ENCODE measurements at places on chromosomes 4 and X. TPM values are rescaled to one million over a fixed set of nuclear protein-coding genes. Genes with fewer than 3 reads are reported as not detected.

Gene ERVMER34-1
- not detected for total RNA-seq

GRCh38 chr4:6616087-6616995, 24.1 kb upstream of the MRFAP1 start:
- no peak overlapping the region for H3K4me3 ChIP-seq
- H3K4me1 ChIP-seq: no peaks in the 10 kb centered on the region
- no peak overlapping the region for H3K27ac ChIP-seq
- peaks cover 100% of the 10 kb centered on the region for H3K36me3 ChIP-seq

DNA sequence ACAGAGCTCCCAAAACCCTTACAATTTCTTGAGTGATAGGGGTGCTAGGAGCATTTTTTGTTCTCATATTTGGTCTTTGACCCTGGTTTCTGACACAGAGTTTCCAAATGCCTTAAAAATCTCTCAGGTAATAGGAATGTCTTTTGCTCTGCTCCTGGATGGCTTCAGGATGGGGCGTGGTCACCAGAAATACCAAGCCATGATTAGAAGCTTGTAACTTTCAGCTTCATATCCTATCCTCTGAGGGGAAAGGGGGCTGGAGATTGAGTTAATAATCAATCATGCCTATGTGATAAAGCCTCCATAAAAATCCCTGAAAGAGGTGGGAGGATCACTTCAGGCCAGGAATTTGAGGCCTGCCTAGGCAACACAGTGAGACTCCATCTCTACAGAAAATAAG, 34.6 kb upstream of the IL9R start:
- no peak overlapping the region for H3K4me3 ChIP-seq
- no peak for DNase-seq
- H3K36me3 ChIP-seq: no peaks in the 10 kb centered on the region
- H3K27me3 ChIP-seq: no peaks in the 10 kb centered on the region

Gene TFE3
- 42.2 TPM for total RNA-seq

DNA sequence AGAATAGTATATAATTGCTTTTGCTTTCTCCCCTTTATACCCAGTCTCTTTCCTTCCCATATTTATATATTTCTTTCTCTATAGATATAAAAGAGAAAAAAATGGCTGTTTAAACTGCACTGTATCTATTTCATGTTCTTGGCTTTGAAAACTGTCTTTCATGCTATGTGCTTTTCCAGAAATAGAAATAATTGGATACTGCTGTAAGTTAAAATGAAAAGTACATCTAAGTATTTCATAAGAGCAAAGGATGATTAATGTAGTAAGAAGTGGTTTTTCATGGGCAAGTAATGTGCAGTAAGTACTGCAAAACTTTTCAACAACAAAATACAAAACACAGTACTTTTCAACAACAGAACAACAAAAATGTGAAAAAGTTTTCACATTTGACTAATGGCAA, 237.9 kb downstream of the SNCA start:
- H3K27me3 ChIP-seq: no peaks in the 10 kb centered on the region
- no peak overlapping the region for H3K27ac ChIP-seq
- H3K4me3 ChIP-seq: no peak overlapping the region
- H3K36me3 ChIP-seq: no peaks in the 10 kb centered on the region

Gene PRDM5
- total RNA-seq: 64.7 TPM

GRCh38 chrX:30246769-30247489, at the start of gene MAGEB1:
TSS of gene MAGEB1 (plus strand) at chrX:30247146. CDS start at chrX:30250494, 3,348 bp downstream.
- H3K27ac ChIP-seq: no peak within 1 kb of the TSS
- no peaks in the 10 kb centered on the region for H3K4me1 ChIP-seq
- no peaks in the 10 kb centered on the region for H3K36me3 ChIP-seq
- no peak within 1 kb of the TSS for H3K4me3 ChIP-seq
- DNase-seq: no peak

- peaks cover 8% of the 10 kb centered on the region for H3K27me3 ChIP-seq
- H3K4me3 ChIP-seq: no peak overlapping the region
- DNase-seq: peak; percentile 5
- no peaks in the 10 kb centered on the region for H3K36me3 ChIP-seq
- peaks cover 18% of the 10 kb centered on the region for H3K4me1 ChIP-seq
- no peak overlapping the region for H3K27ac ChIP-seq
These were observed 9.3 kb downstream of the ATP5ME start for GRCh38 chr4:664713-665231.

GRCh38 chr4:169612871-169613859, 782 bp upstream of the NEK1 start:
- DNase-seq: peak; percentile 71
- H3K27ac ChIP-seq: peak overlapping the region; percentile 94
- H3K36me3 ChIP-seq: no peaks in the 10 kb centered on the region
- H3K4me3 ChIP-seq: peak overlapping the region; percentile 77
- no peaks in the 10 kb centered on the region for H3K27me3 ChIP-seq

Gene NDP
- total RNA-seq: not detected

Gene STAP1
- total RNA-seq: 0.43 TPM

- DNase-seq: no peak
- H3K36me3 ChIP-seq: no peaks in the 10 kb centered on the region
- no peaks in the 10 kb centered on the region for H3K4me1 ChIP-seq
- no peak overlapping the region for H3K4me3 ChIP-seq
These were observed 72.1 kb downstream of the GPR101 start for GRCh38 chrX:136961594-136962135.

All from stomach (tissue), 19 donors.